ENCODE measurements at places on chromosomes 11 and 22.
A peak's percentile ranks its signal among the peaks of the same experiment; 100 is the strongest.

GRCh38 chr11:28834877-28835276 is 726.7 kb downstream of the METTL15 start:
- no peak for DNase-seq

DNA sequence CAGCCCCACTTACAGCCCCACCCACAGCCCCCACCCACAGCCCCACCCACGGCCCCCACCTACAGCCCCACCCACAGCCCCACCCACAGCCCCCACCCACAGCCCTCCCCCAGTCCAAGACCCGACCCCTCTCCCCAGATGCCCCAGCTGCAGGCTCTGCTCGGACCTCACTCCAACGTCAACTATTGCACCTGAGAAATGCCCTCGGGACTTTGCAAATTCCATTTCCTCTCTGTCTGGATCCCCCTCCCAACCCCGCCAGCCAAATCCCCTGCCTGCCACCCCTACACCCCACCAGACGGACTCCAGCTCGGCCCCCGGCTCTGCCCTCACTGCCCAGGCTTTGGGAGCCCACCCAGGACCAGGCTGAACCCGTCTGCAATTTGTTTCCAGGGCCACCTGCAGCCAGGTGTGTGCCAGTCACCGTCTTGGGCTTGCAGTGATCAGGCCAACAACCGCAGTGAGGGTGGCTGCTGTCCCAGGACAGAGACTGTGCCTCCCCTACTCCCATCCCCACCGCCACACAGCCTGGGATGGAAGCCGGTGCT is 662.8 kb downstream of the BRD1 start:
- DNase-seq = no peak

DNA sequence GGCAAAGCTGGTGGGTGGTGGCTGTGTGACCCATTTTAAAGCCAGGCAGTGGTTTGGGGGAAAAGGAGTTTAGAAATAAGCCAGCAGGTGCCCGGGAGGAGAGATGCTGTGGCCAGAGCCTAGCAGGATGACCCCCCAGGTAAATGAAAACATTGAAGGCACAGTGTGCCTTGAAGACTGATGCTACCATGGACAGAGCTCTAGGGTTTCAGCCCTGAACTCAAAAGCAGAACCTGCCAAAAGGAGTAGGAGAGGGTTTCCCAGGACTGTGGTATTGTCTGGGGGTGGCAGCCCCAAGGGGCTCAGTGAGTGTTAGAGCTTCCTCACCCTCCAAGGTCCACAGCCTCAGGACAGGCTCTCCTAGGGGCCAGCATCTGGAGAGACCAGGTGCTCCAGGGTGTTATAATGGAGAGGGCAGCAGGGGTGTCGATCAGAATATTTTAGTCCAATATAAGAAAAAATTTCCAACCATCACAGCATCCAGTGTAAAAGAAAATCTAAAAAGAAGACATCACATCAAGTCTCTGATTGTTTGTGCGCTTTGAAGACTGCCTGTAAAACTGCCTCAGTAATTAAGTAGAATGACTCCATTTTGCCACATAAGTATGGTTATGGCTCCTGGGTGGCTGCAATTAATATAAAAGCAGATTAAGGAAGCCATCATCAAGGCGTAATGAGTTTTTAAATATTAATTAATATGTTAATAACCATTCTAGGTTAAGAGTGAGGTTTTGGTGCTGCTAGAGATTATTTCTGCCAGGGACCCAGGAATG is 88.6 kb upstream of the LMO1 start:
- DNase-seq = no peak

DNA sequence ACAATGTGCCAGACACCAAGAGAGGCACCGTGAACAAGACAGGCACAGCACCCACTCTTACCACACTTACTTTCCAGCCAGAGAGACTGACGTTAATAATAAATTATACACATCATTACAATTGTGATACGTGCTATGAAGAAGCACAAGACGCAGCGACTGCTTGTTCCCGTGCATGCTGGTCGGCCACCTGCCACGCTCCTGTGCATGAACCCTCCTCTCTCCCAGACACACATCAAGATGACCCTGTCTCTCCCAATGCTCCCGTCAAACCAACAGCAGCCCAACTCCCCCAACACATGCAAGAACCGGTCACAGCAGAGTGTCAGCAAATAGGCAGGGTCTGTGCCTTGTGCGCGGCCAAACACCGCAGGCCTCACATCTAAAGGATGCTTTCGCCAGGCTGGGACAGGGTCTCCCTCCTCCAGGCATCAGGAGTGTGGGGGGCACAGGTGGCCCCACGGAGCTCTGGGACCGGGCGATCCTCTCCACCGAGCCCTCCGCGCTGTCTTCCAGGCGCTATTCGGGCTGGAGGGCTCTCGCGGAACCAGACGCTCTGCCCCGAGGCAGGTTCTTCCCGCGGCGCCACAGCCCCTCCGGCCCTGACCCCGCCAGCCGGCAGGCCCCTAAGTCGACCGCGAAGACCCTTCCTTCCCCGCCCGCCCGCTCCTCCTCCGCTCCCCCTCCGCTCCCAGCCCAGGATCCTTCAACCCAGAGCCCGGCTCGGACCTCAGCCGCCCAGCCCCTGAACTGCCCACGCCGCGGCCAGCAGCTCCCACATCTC is 533 bp downstream of the SERGEF start:
- peak; percentile 33 for DNase-seq

GRCh38 chr11:79931692-79932091 is 490.9 kb upstream of the TENM4 start:
- DNase-seq = no peak

GRCh38 chr11:16946477-16947282 is 67.5 kb downstream of the PLEKHA7 start:
- no peak for DNase-seq

DNA sequence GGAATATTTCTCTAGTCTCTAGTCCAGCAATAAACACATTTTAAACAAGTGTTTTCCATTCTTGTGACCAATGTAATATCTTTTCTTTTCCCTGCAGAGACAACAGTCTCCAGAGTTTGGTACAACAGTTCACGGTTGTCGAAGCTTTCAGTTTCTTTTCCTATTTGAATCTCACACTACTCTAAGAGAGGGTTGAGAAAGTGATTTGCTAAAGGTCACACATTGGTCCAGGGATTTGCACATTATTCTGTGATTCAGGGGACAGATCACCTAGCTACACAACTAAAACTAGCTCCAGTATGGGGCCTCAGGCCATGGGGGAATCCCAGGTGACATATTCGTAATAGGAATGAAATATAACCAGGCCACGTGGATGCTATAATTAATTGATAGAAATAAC is 132.5 kb downstream of the HIPK3 start:
- no peak for DNase-seq

DNA sequence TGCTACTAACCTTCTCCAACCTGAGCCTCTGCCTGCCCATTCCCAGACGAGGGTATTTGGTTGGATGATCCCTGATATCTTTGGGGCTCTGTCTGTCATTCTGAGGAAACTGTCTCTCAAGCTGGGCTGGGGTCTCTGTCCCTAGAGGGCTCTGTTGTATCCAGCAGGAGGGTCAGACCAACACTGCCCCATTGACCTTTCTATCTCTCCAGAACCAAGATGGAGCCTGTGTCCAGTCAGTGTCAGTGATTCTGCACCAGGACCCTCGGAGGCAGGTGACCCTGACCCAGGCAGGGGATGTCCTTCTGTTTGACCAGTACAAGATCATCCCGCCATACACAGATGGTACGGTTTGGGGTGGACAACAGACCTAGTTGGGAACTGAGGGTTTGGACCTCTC is 21.9 kb downstream of the OTOG start:
- DNase-seq = no peak

- DNase-seq = no peak
These were observed 5.4 kb downstream of the OR8B12 start for GRCh38 chr11:124538019-124538418.

DNA sequence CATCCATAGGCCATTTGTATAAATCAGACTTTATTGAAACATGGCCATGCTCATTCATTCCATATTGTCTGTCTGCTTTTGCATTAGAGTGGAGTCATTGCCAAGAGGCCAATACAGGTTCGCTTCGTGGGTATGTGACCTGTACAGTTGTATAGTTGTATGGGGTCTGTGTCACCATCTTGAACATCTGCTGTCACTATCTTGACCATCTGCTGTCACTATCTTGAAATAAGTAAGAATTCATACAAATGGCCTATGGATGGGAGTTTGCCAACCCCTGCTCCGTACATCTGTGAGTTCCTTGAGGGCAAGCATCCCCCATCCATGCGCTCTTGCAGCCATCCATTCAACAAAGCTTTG is 44.4 kb upstream of the ANO1 start:
- DNase-seq = no peak

DNA sequence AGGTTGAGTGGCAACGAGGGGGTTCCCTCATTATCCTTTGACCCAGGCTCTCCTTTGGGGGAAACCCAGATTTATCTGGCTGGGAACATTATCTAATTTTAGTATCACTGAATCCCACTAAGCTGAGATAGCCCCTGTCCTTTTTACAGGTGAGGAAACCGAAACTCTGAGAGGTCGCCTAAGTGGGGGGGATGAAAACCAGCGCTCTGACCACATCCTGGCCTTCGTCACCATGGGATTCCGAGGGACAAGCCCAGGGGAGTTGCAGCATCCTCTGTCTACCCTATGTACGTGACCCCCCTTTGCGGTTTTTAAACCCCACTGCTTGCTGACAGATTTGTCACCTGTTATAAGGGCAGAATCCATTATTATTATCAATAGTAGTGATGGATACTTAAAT is 61.0 kb downstream of the ISX start:
- DNase-seq = no peak

DNA sequence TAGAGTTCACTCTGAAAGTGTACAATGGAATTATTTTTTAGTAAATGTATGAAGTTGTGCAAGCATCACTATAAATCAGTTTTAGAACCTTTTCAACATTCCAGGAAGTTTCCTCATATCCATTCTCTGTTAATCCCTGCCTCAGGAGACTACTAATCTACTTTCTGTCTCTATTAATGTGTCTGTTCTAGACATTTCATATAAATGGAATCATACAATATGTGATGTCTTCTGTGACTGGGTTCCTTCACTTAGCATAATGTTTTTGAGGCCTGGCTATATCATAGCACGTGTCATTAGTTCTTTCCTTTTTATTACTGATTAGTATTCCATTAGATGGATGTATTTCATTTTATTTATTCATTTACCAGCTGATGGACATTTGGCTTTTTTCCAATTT is 17.1 kb downstream of the SYT9 start:
- no peak for DNase-seq

- DNase-seq = no peak
These were observed 10.4 kb upstream of the FXYD2 start for GRCh38 chr11:117834838-117835443.

DNA sequence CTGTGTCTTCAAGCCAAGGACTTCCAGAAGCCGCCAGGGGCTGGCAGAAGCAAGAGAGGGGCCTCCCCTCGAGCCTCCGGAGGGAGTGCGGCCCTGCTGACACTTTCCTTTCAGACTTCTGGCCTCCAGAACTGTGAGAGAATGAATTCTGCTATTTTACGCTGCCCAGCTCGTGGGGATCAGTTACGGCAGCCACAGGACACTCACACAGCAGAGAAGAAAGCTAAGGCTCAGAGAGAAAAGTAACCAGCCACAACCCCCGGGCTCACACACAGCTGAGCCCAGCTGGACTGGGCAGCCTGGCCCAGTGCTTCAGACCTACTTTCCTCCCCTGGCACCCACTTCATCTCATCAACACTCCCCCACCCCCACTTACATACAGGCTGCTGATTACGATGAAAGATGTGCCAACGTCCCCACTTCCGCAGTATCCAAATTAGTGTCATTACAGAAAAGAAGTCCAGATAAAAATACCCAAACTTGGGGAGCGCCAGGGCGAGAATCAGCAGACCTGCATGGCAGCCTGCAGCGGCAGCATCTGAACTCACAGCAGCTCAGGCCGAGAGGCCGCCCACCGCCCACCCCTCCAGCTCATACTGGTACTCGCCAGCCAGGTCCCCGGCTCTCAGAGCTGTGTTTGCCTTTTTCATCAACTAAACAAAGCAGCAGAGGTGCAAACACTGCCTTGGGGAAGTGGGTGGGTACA is 15.3 kb downstream of the PHF21B start:
- DNase-seq = no peak

Measured in CD4-positive, CD25-positive, alpha-beta regulatory T cell (primary cell).